HTR-8/SVneo (cell line): ENCODE measurements at places on chromosomes 3 and 15.

DNA sequence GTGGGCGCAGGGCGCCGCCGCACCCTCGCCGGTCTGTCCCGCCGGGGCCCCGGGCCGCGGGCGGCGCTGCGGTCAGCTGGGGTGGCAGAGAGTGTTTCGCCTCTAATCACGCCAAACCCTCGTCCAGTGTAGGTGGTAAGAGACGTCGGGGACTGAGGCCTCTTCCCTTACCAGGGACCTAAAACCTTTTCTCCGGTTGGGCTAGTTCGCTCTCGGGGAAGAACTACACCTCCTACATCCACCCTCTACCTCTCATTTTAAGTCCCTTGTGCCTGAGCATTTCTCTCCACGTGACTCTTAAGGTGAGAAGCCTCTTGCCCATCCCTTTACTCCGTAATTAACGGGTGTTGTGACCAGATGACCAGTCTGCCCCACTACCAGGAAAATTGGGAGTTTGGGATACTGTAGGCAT lies 520 bp downstream of the TMEM42 start:
- DNase-seq: peak; percentile 19

- no peak for DNase-seq
Measured at GRCh38 chr3:185318141-185318540, 44.8 kb upstream of the MAP3K13 start.

DNA sequence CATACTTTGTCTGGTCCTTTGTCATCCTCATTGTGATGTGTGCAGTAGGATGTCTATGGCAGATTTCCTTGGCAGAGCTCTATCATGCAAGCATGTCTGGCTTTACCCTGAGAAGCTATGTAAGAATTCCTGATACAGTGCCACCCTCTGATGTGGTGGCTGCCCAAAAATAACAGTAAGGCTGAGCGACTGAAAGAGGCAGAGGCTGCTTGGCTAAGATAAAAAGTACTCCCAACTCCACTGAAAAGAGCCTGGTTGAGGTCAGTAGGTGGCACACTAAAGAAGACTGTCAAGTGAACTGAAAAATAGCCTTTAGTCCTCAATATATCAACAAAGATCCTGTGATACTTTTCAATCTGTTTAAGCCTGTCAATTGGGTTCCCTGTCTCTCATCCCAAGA lies 31.7 kb downstream of the BTLA start:
- DNase-seq: no peak

GRCh38 chr3:20091331-20092047 lies 51.2 kb downstream of the KAT2B start:
- no peak for DNase-seq

DNA sequence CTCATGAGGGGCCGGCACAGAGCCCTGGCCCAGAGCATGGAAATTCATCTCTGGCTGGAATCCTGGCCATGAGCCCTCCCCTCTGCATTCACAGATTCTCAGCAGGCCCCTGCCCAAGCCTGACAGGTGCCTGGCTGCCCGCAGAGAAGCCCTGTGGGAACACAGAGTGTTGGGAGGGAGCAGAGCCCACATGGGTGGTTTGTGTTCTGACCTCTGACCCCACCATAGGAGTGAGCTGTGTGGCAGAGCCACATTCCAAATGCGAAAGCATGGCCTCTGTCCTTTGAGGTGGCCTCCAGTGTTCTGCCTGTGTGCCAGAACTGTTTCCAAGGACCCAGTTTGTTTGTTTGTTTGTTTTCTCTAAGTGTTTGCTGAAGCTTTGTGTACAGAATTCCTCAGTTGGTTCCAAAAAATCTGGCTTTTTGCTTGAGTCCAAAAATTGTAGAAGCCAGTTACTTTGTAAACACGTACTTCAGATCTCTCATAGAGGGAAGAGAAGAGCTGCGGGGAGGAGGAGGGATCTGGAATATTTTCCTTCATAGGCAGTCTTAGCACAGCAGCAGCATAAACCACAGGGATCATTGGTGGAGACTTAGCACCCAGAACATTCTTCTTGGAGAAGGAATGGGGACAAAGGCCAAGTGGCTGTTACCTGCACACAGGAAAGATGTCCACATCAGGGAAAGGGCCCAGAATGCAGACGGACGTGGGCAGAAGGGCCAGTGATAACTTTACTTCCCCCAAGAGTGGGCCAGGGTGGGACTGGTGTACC lies 36.0 kb downstream of the GRAMD2A start:
- DNase-seq: no peak

DNA sequence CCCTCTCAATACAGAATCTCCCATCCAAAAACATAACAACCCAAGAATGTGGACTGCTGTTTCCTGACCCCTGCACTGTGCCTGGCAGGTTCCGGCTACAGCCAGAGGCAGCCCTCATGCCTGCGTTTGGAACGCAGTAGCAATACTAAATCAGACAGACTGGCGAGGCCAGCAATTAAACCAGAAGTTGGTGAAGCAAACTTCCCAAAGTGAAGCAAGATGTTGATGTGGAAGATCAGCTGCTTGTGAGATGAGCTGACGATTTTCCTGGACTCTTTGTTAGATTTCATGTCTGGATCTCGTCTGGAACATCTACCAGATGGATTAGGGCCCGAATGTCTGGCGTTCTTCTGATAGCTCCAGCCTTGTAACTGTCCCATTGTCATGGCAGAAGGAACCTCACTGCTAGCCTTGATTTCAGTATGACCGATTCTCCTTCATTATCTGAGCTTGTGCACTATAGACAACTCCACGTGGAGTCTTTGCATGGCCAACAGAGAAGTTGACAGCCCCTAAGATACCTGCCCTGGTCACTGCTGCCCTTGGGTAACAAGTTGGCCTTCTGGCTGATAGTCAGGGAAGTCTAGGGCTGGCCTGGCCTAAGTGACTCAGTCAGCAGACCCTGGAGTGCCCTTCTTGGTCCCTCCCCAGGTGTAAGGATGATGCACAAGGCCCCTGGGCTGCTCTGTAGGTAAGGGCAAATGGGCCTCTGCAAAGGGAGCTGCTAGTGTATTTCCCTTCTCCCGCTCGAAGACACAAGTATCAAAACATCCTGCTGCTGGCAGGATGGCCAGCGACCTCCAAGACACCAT lies 126.5 kb downstream of the ADAMTS17 start:
- DNase-seq: no peak
